ENCODE measurements at places on chromosomes 12 and 14.

DNA sequence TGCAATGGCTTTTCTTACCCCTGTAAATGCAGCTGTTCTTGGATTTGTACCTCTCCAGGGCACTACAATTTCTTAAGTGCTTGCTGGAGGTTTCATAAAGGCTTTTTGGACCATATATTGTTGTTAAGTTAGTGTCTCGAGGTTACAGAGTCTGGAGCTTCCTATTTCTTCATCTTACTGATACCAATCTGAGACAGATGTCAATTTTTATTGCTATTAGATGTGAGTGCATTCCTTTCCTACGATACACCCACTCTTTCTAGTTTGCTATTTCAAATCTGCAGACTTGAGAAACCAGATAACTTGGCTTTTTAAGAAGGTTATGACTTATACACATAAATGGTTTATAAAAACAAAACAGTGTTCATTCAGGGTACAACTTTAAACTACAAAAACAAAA, 2.1 kb downstream of the NOXRED1 start:
- DNase-seq: no peak

GRCh38 chr12:71186571-71187288, 28.9 kb upstream of the TSPAN8 start:
- no peak for DNase-seq

- no peak for DNase-seq
These were observed 364.9 kb upstream of the FLRT2 start for GRCh38 chr14:85165094-85165493.

GRCh38 chr12:52130711-52131110, 51.2 kb downstream of the SMIM41 start:
- DNase-seq: no peak

DNA sequence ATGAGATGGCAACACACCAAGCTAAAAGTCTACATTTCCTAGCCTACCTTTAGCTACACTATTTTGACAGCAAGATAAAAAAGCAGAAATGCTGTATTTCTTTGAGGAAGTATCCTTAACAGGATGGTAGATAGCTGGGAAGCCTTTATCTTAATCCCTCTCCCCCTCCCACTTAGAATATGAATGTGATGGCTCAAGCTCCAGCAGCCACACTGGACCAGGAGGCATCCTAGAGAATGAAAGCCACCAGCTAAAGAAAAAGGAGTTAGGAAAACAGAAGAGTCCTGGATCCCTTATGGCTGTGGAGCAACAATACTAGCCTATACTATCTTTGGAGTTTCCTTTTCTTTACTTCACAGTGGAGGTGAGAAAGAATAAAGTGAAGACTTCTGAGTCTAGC, 15.1 kb downstream of the NAP1L1 start:
- DNase-seq: no peak

- DNase-seq: no peak
These were observed 857.8 kb downstream of the C12orf50 start for GRCh38 chr12:87171356-87171755.

GRCh38 chr14:30656190-30656632, 34.1 kb downstream of the SCFD1 start:
- no peak for DNase-seq

DNA sequence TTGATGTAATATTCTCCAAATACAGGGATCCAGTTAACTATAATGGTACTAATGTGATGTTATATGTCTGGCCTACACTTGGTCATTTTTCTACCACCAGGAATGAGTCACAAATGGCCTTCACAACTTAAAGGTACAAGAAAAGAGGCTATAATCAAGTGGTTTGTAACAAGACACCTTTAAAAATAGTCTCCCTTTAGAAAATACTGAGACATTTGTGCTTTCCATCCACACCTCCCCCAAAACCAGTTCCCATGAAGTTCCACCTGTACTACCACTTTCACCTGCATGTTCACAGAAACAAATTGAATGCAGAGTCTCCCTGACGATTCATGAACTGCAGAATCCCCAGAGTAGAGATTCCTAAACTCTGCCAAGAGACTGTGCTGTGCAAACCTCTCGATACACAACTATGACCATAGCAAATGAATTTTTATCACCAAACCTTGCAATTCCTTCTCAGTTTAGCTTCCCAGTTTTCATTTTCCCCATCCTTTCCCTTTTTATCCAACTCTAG, 6.0 kb downstream of the BTG1 start:
- no peak for DNase-seq

- DNase-seq: no peak
These were observed 83.2 kb downstream of the ANO4 start for GRCh38 chr12:100877776-100878175.

- no peak for DNase-seq
These were observed 54.4 kb upstream of the BICD1 start for GRCh38 chr12:32052212-32052713.

DNA sequence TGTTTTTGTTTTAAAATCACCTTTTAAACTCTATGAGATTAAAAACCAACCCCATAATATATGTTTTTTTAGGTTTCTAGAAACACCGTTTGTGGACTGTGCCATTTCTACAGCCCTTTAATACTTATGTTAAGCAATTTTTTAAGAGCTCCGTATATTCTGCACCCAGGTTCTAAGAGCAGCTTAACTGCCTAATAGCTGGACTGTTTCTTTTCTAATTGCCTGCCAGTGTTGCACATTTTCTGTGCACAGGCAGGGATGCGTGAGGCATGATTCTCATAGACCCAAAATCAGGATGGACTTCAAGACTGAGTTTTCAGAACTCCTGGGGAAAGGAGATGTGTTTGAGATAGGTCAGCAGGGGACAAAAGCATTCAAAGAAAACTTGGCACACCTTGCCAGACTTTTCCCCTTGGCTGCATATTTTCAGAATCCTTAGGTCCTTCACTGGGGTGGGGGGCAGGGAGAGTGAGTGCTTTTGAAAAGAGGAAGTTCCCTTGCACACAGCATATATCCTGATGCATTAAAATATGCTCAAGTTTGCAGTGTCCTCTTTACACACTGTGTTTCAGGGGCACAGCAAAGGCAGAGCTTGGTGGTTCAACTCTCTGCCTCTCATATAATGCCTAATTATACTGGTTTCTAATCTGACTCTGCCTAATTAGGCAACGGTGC, 27.9 kb downstream of the TMEM30B start:
- DNase-seq: no peak

GRCh38 chr12:104201238-104202001, 14.2 kb upstream of the TXNRD1 start:
- DNase-seq: no peak

GRCh38 chr12:71517145-71517846, 77.7 kb downstream of the LGR5 start:
- no peak for DNase-seq

GRCh38 chr14:29232153-29232552, 465.6 kb downstream of the FOXG1 start:
- no peak for DNase-seq

DNA sequence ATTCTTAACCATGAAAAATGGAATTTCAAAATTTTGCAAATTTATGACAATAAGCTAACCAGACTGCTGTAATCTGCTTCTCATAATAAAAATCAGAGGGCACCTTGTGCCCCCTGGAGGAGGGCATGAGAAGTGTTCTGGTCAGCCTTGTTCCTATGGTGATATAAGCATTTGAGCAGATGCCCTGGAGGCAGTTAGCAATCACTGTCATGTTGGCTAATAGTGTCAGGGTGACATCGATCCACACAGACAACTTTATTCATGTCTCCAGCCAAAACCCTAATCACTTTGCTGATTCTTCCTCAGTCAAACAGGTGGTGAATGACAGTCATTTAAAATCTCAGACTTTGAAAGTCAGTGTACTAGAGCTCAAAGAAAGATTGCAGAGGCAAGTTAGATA, 943.0 kb downstream of the GALC start:
- DNase-seq: peak; percentile 5

GRCh38 chr12:121187501-121187900, 22.4 kb upstream of the P2RX4 start:
- no peak for DNase-seq

GRCh38 chr14:104134061-104134965, 4.1 kb upstream of the KIF26A start:
- no peak for DNase-seq

DNA sequence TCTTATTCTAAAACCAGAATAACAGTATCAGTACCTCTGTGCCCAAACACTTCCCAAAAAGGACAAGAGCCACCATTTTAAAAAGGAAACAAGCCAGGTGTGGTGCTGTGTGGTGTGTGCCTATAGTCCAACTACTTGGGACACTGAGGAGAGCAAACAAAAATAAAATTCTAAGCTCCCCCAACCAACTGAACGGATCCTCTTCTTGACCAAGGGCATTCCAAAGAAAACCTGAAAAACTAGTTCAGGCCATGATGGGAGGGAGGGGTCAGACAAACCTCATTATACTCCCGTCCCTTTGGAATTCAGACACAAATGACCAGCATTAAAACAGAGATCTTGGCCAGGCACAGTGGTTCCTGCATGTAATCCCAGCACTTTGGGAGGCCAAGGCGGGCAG, 20.5 kb downstream of the SLC11A2 start:
- no peak for DNase-seq

DNA sequence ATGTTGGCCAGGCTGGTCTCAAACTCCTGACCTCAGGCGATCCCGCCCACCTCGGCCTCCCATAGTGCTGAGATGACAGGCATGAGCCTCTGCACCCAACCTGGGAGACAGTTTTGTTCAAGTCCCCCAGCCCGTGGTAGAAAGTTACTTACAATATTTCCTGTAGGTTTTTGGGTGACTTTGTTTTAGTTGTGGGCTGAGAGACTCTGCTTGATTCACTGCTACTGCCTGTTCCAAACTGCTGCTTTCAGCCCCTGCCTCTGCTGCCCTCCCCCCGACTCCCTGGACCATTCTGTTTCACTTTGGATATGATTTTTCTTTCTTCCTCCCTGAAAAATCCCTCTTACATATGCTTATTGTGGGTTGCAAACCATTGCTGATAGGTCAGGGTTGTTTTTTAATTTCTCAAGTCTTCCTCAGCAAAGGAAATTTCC, 13.4 kb upstream of the PCNX1 start:
- DNase-seq: no peak

DNA sequence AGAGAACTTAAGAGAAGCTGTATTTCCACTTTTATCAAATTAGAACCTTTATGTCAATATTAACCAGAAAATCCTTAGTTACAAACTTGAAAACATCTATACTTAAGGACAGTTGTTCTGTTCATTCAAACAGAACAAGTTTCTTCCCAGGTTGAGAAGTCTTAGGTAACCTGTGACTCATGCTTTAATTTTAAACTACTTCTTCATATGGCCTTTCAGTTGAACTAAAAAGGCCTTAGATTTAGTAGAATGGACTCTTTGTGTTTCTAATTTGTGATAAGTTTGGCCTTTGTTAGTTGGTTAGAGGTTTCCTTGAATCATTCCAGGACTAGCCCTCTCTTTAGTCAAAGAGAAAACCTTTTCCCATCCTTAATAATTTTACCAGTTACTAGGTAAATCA, 274.2 kb downstream of the FUT8 start:
- no peak for DNase-seq

- no peak for DNase-seq
These were observed 41.6 kb downstream of the SFSWAP start for GRCh38 chr12:131752451-131752850.

DNA sequence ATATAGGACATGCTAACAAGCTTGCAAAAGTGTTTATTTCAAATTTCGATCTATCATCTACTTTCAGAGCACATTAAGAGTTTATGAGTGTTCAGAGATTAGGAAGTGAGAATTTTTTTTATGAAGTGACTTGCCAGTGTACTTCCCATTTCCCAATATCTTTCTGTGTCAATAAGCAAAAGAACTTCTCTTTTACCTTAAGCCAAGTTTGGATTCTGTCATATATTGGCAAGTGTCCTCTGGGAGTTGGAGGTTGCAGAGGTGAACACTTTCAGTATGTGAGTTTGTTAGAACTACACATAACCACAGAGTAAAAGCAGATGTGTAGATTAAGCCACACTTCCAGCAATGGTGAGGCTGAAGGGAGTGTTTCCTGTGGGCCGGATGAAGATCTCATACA, 16.6 kb upstream of the KLRF1 start:
- DNase-seq: no peak

GRCh38 chr14:24179294-24179960, 7.5 kb downstream of the REC8 start:
- DNase-seq: no peak

DNA sequence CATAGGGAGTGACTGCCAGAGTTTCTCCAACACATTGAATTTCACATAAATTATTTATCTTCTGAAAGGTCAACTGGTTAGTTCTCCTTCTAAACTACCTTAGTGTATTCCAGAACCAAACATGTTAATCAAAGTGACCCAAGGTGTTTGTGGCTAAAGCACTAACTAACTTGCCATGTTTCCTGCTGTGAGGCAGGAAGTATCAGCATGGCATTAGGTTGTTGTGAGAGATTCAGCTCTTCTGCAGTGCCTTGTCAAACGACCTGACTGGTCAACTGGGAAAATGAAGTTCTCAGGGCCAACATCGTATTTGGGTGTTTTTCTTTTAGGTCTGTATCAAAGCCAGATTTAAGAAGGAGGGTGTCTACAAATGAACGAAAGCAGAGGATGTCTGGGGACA, 448.1 kb downstream of the APAF1 start:
- no peak for DNase-seq

- no peak for DNase-seq
These were observed 184.4 kb upstream of the EEA1 start for GRCh38 chr12:93113317-93114006.

DNA sequence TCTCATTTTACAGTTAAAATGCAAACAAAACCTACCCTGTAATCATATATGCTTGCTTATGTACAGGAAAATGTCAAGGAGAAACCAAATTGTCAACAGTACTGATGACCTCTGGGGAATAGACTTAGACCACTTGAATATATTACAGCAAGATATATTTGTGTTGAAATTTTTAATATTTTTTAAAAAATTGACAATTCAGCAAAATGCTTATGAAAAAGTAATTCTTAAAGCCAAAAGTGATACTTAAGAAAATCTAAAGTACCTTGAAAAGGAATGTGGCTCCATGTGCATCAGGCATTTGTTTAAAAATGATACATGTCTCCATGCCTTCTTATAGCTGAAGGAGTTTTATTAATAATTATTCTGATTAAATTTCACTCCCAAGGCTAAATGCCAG, 49.2 kb downstream of the PTPN21 start:
- DNase-seq: no peak

- no peak for DNase-seq
These were observed 117.9 kb downstream of the SLC15A5 start for GRCh38 chr12:16159571-16159970.

GRCh38 chr12:124544311-124544970, 23.0 kb downstream of the NCOR2 start:
- DNase-seq: no peak
